AG10803 (cell line): ENCODE measurements at places on chromosomes 12 and 14.

DNA sequence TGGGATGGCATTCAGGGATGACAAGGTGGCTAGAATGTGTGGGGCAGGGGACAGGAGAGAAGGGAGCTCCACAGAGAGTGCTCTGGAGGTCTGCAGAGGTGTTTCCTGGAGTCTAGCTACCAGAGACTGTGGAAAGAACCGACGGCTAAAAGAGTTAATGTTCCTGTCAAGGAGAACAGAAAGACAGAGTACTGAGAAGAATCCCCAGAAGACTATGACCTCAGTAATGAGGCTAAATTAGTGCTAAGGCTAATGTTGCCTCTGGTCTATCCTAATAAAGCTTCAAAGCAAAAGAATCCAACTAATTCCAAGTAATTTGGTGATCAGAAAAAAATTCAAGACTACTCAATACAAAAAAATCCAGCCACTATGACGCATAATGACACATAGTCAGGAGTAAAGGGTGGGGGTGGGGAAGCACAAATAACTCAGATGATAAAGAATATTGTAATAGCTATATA is 44.7 kb downstream of the FERMT2 start:
- peak; percentile 83 for DNase-seq

- no peak for DNase-seq
These were observed 22.2 kb downstream of the PCBP2 start for GRCh38 chr12:53474077-53474476.

GRCh38 chr14:103623883-103624482 is 5.0 kb upstream of the KLC1 start:
- DNase-seq = no peak

- DNase-seq = peak; percentile 92
These were observed 32.6 kb downstream of the SLC35F4 start for GRCh38 chr14:57833323-57833722.

- DNase-seq = no peak
These were observed 177.8 kb upstream of the EGLN3 start for GRCh38 chr14:34128665-34129064.

DNA sequence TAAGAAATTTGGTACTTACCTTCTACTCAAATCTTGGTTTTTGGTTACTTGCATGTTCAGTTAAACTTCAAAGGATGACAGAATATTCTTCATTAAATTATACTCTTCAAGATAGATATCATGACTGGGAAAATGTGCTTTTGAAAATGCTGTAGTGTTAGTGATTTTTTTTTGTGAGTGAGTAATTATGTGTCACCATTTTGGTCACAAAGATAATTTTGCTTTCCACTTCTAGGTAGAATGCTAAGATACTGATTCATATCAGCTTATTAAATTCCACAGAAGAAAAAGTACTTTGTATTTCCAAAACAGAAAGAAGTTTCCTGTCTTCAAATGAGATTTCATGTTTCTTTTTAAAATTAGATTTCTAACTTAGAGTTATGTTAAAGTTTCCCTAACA is 61.2 kb downstream of the ATXN7L3B start:
- no peak for DNase-seq

- DNase-seq = peak; percentile 58
These were observed 244.0 kb downstream of the SNAPC1 start for GRCh38 chr14:62006116-62006731.

GRCh38 chr12:118187751-118188435 is 52.0 kb downstream of the PEBP1 start:
- no peak for DNase-seq

DNA sequence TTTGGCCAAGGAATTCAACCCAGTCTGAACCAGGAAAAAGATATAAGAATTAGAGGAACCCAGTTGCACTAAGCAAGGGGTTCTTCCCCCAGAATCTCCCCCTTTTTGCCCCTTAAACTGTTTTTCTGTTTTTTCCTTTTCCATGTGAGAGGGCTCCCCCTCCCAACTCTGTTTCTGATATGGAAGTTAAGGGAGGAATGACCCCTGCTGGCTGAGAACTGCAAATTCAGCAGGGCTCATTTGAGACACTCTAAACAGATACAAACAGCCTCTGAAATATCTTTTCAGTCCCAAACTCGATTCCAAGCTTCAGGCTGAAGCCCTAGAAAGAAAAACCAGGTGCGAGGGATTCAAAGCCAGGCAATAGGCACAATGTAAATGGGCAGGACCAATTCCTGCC is 132.7 kb downstream of the SLC41A2 start:
- no peak for DNase-seq
